Activated T-helper 1 cell treated with Interleukin-2 at 50 U/mL for 16 hours (primary cell): ENCODE measurements at places on chromosomes 5 and 9.

DNA sequence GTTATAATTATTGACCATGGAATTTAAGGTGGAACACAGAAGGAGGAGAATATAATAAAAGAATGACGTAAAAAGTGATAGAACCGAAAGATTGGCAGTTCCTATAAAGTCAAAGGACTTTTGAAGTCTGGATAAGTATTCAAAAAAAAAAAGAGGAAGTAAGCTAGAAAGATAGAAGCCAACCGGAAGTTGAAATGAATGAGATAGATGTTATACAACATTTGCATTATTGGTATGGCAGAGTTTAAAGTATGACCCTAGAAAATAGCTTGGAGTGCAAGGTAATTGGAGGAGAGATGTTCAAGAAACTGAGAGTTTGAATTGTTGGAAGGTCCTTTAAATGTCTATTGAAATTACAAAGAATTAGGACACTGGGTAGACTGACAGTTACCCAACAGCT is 293.6 kb downstream of the FER start:
- DNase-seq, result no peak

DNA sequence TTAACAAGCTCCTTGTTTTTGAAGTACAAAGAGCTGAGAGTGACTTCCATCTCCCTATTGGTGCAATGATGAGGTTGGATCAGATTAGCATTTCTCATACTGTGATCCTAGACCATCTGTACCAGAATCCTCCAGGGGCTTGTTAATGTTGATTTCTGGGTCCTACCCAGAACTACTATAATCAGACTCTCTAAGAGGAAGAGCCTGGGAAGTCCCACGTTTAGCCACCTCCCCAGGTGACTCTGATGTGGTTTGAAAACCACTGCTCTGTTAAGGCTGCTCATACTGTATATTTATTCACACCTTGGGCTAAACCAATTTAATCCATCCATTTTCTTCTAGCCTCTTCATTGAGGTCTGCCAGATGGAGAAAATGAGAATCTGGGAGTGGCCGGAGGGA is 49.6 kb upstream of the SMIM32 start:
- no peak for DNase-seq

DNA sequence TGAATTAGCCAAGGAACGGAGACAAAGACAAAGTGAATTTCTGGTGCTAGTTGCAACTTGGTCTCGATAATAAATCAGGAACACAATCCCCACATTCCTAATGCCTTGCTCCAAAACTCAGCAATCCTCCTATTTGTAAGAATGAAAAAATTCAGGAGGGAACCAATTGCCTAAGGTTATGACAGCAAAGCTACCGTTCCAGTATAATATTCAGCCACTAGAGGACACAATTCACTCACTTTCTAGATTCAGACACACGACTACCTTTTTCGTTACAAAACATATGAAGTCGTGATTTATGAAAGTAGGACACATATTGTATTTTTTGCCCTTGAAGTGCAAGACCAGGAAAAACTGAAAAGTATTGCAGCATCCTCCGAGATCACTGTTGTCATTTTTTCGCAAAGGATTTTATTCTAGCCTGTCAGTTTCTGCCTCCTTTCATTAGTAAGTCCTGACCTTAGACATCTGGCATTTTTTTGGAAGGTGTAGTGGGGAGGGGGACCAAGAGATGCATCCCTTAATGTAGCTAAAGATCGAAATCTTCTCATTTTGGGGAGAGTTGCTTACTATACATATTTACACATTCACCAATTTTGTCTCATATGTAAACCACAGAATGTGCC is 133.1 kb downstream of the DOCK8 start:
- DNase-seq, result no peak

DNA sequence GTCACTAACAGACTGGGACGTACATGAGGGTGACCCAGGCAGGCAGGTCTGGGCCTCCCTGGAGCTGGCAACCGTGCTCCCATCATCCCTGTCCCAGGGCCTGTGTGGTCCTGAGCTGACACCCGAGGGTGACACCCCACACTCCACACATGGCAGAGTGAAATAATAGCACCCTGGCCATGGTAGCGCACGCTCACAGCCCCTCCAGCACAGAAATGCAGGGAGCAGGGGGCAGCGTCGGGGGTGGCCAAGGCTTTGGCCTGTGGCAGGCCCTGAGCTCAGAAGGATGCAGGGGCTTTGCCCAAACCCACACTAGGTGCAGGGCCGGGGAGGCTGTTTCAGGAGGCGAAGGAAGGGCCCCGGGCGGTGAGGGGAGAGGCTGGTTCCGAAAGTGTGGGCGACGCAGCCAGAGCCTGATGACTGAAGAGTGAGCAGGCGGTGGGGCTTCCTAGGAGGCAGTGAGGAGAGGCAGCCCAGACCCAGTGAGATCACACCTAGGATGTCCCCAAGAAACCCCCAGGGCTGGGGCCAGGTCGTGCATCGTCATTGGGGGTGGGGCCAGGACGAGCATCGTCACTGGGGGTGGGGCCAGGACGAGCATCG is 12.9 kb downstream of the OR2V2 start:
- peak; percentile 51 for DNase-seq

GRCh38 chr5:74493411-74493810 is 147.1 kb downstream of the ENC1 start:
- DNase-seq, result no peak

- DNase-seq, result no peak
Measured at GRCh38 chr9:119398350-119398749, 29.1 kb upstream of the BRINP1 start.

DNA sequence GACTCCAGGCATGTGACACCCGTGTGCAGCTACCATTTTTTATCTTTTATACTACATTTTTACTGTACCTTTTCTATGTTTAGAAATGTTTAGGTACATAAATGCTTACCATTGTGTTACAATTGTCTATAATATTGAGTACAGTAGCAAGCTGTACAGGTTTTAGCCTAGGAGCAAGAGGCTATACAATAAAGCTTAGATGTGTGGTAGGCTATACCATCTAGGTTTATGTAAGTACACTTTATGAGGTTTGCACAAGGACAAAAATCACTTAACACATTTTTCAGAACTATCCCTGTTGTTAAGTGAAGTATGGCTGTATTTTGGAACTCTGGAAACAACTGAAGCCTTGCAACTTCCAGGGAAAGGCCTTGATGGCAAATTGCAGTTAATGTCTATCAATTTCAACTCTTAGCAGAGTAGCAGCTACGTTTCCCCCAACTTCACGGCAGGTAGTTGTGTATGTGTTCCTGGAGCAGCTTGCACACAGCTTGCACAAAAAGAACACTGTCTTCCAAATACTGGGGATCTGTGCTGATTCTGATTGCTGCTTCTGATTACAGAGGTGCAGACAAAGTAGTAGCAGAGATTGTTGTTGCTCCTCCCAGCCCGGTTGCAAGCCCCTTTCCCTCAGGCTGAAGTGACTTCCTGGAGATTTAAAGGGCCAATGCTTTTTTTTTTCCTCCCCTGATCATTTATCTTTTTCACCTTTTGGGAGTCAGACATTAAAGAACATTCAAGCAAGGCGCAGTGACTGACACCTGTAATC is 30.0 kb downstream of the SIL1 start:
- DNase-seq, result no peak

GRCh38 chr9:100030548-100030947 is 68.3 kb downstream of the ERP44 start:
- no peak for DNase-seq

DNA sequence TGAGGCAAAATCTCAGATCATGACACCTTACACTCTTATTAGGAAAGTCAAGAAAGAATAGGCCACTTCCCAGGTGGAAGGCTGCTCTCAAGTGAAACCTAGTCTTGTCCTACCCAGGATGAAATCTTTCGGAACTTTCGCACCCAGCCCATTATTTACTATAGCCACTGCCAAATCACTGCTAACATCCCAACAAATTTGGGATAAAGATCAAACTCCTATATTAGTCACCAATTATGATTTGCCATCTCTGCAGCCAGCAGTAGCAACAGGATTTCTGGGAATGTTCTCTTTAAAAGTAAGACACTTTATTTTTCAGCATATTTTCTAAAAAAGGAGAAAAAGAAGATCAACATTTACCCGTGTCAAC is 224.6 kb downstream of the GAS1 start:
- no peak for DNase-seq

DNA sequence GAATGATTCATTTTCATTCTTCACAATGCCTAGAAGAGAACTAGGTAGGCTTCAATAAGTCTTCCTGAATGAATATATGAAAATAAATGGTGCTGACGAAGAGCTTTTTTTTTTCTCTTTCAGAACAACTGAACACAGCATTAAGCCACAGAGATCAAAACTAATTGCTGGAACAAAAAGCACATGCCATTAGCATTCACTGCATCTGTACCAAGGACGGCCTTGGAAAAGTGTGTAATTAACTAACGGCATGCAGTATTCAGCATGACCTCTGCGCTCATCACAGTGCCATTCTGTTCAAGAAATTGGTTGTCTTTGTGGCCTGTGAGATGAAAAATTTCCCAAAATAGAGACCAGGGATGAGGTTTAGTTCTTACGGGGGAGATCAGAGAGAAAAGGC is 99.3 kb downstream of the NUDT12 start:
- DNase-seq, result no peak

GRCh38 chr5:54357408-54358058 is 47.2 kb upstream of the ARL15 start:
- no peak for DNase-seq

- DNase-seq, result no peak
Measured at GRCh38 chr5:125232779-125233230, 486.4 kb upstream of the ZNF608 start.
